ENCODE measurements at places on chromosomes 12 and 14.

DNA sequence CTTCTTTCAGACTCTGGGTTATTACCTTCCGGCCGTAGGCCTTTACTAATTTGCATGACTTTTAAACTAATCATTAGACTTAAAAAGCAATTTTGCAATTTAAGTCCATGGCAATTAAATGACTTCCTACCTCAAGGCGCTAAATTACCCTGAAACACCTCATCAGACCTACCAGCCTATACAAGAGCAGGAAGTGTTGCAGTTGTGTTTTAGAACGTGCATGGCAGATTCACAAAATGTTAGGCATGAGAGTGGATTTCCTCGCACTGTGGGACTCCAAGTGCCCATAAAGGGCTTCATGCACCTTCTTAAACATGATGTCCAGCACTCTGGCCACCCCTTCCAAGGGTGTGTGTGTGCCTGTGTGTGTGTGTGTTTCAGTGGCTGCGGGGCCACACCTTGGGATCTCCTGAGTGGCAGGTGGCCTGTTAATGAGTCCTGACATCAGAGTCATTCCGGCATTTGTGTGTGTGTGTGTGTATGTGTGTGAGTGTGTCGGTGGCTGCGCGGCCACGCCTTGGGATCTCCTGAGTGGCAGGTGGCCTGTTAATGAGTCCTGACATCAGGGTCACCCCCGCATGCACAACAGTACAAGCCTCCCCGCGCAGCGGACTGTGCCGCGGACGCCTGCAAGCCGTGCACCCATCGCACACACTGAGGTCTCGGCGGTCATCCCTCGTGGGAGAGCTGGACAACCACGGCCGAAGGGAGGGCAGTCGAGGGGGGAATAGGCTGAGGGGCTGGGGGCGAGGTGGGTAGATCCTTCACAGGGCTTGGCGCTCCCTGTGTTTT is 900 bp downstream of the C2CD5 start:
- DNase-seq: peak; percentile 67

- DNase-seq: no peak
Observed at GRCh38 chr14:78029601-78030372, 140.4 kb upstream of the NRXN3 start.

DNA sequence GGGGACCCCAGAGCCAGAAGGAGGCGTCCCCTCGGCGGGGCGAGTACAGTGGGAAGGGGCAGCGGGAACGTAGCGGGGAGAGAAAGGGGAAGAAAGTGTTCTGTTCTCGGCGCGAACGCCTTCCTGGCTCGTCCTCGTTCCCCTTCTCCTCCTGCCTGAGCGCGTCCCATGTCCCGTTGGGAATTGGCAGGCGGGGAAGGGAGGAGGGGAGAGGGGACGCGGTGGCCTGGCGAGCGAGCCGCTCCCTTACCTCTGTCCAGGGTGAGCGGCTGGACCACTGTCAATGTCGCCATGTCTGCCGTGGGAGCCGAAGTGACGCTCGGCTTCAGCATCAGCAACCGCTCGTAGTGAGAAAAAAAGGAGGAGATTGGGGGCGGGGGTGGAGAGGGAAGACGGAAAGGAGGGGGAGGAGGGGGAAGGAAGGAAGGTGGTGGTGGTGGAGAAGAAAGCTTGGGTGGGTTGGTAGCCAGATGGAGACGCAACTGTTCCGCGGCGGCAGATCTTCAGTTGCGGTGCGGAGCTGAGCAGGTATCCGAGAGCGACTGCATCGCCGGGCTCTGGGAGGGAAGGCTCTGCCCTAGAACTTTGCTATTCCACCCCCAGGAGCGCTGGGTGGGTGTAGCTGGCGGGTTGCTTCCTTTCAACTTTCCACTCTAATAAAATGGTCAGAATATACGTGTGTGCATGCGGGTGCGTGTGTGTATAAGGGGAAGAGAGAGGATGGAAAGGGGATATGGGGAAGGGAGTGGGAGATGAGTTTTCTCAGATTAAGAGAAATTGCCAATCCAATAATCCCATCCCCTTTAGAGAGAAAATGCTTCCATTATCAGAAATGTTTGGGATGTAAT is at the start of gene LIN7A:
Gene LIN7A (minus strand): TSS at position 544 of the 848 bp plus-strand sequence. CDS start 212 bp downstream, at position 332.
- no peak for DNase-seq

DNA sequence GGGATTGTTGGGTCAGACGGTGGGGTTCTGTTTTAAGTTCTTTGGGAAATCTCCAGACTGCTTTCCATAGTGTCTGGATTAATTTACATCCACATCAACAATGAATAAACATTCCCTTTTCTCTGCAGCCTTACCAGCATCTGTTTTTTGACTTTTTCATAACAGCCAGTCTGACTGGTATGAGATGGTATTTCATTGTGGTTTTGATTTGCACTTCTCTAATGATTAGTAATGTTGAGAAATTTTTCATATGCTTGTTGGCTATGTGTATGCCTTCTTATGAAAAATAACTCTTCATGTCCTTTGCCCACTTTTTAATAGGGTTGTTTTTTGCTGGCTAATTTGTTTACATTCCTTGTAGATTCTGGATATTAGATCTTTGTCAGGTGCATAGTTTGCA is 140.8 kb upstream of the CNTN1 start:
- DNase-seq: no peak

DNA sequence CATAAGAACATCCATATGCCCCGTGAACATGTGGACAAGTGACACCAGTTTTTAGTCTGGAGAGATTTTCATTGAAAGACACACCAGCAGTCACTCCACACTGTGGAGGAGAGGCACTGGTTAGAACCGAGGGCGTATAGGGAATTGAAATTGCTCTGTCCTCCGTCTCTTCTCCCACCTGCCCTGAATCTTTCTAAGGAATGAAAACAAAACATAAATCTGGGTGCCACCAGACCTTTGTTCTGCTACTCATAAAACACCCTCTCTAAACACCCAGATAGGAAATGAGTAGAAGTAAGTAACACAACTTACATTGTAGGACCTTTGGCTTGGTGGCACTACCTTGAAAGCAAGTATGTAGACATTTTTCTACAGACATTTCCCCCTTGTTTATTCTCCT is 37.1 kb upstream of the STON2 start:
- DNase-seq: no peak

GRCh38 chr12:58387199-58387598 is 445.8 kb downstream of the ATP23 start:
- no peak for DNase-seq

GRCh38 chr12:11706509-11707379 is 57.3 kb downstream of the ETV6 start:
- DNase-seq: no peak

DNA sequence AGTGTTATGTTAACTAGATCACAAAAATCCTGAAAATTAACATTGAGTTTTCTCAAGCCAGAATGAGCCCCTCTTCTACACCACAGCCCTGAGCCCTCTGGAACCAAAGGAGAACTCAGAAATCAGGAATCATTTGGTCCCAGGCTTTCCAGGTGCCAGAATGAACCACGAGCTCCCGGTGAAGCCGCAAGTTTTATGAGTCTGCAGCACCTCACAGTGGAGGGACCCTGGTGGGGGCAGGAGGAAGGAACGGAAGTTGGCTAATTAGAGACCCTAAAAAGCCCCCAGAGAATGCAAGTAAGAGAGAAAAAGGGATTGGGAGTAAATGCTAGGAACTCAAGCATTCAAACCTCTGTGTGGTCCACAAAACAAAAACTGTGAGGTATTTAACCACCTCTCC is 52.9 kb upstream of the BCL2L14 start:
- no peak for DNase-seq

GRCh38 chr14:24377657-24378056 is 9.7 kb downstream of the NFATC4 start:
- peak; percentile 77 for DNase-seq

DNA sequence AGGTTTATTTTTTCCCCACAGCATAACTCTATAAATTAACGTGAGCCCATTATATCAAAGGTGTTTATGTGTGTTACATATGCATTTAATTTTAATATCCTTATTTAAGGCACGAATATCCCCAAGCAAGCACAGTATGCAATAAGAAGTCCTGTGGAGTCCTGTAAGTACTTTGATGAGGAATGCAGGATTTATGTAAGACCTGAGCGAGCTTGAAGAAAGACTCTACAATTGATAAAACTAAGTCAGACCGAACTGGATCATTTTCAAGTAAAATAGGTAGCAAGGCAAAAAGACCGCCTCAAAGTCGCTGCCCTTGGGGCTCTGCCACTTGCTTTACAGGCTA is 755 bp downstream of the SLC25A21 start:
- DNase-seq: no peak

GRCh38 chr14:49966304-49966809 is 73.5 kb downstream of the ARF6 start:
- DNase-seq: no peak

- DNase-seq: no peak
Observed at GRCh38 chr14:65255029-65255545, 152.8 kb upstream of the MAX start.

DNA sequence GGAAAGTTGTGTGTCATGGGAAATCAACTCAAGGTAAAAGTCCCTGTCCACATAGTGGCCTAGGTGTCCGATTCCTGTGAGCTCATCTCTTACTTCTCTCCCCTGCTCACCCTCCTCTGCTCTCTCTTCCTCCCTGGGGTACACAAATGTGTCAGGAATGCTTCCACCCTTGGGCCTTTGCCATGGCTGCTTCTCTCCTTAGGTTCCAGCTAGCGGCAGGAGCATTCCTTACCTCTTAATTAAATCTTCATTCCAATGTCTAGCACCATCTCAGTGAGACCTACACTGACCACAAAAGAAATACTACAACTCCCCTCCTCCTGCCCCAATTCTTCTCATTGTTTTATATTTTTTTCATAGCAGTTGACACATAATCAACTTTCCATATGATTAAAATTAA is 298.6 kb downstream of the PDZRN4 start:
- no peak for DNase-seq

All from hematopoietic multipotent progenitor cell treated with erythropoietin and hydrocortisone succinate and interleukin-3 and kit ligand, for 8 days (in vitro differentiated cells).